ENCODE measurements at places on chromosomes 2 and 18.

- DNase-seq: no peak
These were observed 196.9 kb downstream of the HAUS1 start for GRCh38 chr18:46301081-46301480.

- DNase-seq: peak; percentile 17
These were observed 48.0 kb downstream of the EFEMP1 start for GRCh38 chr2:55875434-55876135.

- no peak for DNase-seq
These were observed 1099.3 kb upstream of the CELF4 start for GRCh38 chr18:38664929-38665328.

- no peak for DNase-seq
These were observed 36.5 kb upstream of the CYTIP start for GRCh38 chr2:157480182-157480961.

DNA sequence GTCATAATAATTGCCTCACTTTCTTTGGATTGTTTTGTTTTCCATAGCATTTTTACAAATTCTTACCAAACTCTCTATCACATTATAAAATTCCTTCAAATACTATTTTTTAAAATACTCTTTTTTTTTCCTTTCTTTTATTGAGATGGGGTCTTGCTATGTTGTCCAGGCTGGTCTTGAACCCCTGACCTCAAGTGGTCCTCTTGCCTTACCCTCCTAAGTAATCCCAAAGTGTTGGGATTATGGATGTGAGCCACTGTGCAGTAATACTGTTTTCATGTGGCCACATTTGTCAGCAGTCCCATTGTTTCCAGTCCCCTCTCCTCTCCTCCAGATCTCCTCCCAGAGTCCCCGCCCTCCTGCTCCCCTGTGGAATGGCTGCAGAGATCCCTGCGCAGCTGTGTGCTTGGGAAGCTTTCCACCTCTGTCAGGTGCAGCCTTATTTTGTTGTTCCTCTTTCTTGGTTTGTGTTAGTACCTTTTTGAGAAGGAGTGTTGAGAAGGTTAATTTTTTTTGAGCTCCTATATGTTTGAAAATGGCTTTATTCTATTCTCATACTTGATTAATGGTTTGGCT is 227.3 kb downstream of the LOXHD1 start:
- no peak for DNase-seq

DNA sequence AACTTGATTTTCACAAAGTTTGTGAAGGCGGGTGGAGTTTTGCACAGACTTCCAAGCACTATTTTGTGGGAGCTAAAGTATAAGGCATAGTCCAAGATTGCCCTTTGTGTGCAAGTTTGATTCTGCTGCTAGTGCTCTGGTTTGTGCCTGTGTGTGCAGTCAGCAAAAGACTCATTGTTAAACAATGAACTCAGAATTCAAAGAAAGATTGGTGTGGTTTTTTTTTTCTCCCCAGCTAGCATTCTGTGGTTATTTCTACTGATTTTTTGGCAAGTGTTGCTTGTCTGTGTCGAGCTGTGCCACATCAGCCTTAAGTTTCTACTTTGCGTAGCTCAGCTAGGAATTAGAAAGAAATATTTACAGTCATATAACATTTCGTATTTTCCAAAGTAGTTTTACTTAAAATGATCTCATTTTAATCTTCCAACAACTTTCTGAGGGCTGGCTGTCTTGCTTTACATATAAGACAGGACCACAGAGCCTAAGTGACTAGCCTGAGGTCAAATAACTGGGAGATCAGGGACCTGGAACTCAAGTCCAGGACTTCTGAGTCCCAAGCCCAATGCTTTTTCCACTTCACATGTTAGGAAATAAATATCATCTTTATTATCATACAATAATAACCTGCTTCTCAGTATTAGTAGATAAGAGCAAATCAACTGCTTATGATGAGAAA is 69.8 kb downstream of the BABAM2 start:
- no peak for DNase-seq

GRCh38 chr2:169073963-169074751 is 4.8 kb downstream of the DHRS9 start:
- DNase-seq: no peak

DNA sequence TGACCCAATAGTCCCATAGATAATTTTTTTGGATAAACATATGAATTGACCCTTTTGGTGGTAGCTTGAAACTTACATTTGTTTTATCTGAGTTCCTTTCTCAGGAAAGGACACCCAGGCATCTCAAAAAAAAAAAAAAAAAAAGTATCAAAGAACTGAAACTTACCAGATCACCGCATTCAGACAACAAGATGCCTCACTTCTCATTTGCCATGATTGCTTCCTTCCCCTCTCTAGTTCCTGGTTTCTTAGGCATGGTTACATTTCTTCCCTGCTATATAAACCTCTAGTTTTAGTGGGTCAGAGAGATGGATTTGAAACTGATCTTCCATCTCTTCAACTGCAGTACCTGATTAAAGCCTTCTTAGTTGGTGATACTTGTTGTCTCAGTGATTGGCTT is 240.1 kb downstream of the ACKR3 start:
- no peak for DNase-seq

- DNase-seq: no peak
These were observed 480.5 kb upstream of the ZEB2 start for GRCh38 chr2:145000376-145000775.

GRCh38 chr2:111201214-111201613 is 80.5 kb downstream of the BCL2L11 start:
- no peak for DNase-seq

- DNase-seq: no peak
These were observed 4.4 kb upstream of the KCNIP3 start for GRCh38 chr2:95292623-95293260.

DNA sequence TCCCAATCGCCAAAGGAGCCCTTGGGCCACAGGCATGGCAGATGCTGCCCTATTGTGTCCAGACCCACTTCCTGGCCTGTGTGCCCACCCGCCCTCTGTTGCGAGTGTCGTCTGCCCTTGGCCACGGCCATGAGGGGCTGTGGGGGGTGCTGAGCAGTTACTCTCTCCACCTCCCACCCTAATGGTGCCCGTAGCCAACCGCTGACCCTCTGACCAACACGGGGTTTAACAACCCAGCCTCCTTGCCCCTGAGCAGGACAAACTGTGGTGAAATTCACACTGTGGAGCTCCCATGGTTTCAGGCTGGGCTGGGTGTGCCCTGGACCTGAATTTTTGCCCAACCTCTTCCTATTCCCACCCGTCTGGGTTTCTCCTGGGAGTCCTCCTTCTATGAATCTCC is 145.7 kb upstream of the HDAC4 start:
- no peak for DNase-seq

- DNase-seq: no peak
These were observed 123.0 kb upstream of the ARHGAP28 start for GRCh38 chr18:6606411-6607085.

GRCh38 chr2:224405412-224405811 is 3.5 kb upstream of the FAM124B start:
- DNase-seq: no peak

GRCh38 chr2:164560181-164560792 is 61.0 kb downstream of the GRB14 start:
- DNase-seq: no peak

DNA sequence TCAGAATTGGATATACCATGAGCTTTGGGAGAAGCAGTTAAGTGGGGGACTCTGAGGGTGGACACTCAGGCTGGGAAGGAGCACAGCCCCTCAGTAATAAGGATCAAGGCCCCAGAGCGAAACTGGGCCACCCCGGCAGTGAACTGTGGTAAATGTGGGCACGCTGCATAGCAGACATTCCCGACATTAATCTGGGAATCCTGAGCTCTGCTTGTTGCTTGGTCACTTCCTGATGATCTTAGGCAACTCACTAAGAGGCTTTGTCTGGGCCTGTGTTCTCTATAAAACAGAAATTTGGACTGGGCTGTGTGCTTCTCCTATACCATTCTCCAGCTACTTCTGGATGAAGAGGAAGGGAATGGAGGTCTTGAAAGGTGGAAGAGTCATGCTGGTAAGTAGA is 4.8 kb downstream of the TGFBRAP1 start:
- no peak for DNase-seq

GRCh38 chr18:27124196-27124595 is 60.9 kb downstream of the CHST9 start:
- DNase-seq: peak; percentile 8

DNA sequence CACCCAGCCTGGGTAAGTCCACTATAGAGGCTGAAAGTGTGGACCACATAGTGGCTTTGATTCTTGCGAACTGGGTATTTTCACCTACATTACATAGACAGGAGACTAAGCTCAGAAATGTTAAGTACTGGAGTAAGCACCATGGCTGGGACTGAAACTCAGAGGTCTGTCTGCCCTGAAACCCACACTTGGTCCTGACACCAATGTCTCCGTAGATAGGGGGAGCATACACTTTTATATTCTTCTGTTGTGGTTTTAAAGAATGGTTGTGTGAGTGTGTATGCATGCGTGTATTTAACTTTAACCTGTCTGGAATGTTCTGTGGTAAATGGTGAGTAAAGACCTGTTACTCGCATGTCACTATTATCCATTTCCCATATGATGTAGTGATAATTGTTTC is 10.3 kb upstream of the NPPC start:
- no peak for DNase-seq

DNA sequence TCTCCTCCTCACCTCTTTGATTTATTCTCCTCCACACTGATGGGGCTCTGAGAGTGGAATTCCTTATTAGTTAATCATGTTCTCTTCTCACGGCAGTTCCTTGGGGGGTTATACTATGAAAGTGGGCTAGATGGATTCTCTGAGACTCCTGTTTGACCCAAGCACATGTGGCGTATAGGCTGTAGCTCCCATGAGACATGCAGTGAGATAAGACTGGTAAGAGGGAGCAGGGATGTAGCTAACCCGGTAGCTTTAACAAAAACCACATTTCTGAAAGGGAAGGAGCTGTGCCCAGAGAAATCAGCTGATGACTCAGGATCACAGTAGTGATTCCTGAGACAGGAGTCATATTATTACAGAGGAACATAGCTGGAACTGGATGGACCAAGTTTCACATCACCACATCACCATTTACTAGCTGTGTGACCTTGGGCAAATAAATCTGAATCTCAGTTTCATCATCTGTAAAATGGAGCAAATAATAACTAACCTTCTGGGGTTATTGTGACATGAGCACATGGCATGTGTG is 82.9 kb downstream of the CRIM1 start:
- no peak for DNase-seq

DNA sequence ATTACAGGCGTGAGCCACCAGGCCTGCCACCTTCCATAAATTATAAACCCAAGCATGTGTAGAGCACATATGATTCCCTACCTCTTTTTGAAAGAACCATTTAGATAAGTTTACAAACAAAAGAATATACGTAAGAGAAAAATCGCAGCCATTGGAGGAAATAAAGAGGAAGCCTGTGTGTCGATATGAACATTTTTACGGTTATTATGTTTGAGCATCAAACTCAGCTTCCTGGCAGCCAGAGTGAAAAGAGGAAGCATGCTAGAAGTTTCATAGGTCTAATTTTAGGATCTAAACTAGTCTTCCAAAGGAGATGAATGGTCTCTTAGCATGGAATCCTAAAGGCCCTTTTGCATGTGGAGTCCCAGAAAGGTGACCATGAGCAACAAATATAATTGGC is 104.3 kb downstream of the PLB1 start:
- no peak for DNase-seq

DNA sequence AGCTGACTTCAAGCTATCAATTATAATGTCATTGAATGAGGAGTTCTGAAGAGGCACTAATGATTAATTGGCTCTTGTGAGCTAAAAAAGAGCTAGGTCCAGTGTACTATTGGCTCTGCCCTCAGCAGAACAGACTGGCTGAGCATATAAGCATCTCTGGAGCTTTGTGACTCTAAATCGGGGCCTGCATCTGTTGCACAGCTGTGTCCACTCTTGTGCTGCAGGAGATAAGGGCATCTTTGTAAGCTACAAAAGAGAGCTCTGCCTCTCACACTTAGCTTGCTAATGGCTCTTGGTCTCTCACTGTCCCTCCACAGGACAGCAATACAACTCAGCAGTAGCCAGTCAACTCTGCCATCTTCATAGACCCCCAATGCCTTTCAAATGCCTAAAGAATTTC is 61.5 kb upstream of the L3MBTL4 start:
- no peak for DNase-seq

GRCh38 chr2:189798312-189799029 is 14.2 kb downstream of the PMS1 start:
- peak; percentile 77 for DNase-seq

Data from NCI-H526 treated with DMSO at 0.1 percent for 48 hours (cell line).